ENCODE measurements at places on chromosomes 3 and 15.

GRCh38 chr15:25093455-25094029 lies 138.8 kb downstream of the SNRPN start:
- no peak for DNase-seq

- no peak for DNase-seq
These were observed 26.2 kb upstream of the EPHB1 start for GRCh38 chr3:134768837-134769236.

DNA sequence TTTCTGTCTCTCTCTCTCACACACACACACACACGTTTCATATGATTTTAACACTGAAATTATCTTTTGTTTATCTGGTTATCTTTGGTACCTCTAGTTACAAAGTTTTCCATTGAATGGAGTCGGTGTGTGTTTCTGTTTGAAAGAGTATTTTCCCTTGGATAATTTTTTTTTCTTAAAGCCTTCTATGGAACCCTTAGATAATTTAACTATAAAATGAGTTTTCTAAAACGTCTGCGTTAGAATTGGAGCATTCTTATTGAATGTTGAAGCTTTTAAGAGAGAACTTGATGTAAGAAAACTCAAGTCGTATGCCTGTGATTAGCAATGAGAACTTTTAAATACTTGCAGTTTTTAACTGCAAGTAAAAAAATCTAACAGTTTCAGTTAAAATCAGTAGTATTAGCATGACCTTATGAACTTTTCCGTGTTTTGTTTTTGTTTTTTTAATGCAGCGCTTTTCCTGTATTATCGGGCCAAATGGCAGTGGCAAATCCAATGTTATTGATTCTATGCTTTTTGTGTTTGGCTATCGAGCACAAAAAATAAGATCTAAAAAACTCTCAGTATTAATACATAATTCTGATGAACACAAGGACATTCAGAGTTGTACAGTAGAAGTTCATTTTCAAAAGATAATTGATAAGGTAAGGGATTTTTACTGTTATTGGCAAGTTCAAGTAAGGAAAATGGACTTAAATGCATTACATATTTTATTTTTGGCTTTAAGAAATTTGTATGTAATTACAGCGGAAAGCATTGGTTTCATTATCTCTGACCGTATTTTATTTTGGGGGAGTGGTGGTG lies 3.0 kb downstream of the SMC4 start:
- DNase-seq: no peak

GRCh38 chr3:70933105-70933810 lies 620.8 kb upstream of the MDFIC2 start:
- no peak for DNase-seq

DNA sequence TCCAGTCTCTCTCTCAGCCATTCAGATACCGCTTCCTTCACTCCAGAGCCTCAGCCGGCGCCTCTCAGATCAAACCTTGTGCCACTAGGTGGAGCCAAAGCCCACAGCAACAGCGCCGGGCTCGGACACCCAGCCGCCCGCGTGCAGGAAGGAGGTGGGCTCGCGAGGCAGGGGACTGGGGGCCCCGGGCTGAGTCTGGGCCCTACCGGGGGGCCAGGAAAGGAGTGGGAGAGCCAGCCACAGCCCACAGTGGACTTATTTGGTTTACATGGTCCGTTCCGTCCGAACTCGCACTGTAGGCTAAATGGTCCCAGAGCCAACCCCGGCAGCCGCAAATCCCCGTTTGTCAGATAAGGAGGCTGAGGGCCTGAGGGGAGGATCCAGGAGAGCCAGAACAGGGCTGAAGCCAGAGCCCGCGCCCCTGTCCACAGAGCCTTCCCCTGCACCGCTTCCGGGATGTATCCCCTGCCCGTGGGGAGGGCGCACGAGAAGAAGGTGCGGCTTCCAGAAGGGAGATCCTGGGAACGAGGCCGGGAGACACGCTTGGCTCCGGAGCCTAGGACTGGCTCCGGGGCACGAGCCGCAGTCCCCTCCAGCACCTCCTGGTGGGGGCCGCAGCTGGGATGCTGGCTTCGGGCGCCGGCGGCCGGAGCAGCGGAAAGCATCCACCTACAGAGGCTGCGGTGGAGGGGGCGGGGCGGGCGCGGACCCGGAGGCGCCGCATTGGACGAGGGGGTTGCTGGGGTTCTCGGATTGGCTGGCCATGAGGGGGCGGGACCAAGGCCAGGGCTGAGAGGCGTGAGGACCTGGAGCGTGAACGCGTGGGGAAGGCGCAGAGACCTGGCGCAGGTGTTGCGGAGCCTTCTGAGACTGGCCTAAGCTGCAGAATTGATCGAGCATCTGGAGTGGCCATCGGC lies 6.5 kb upstream of the CYP11A1 start:
- DNase-seq: peak; percentile 96

DNA sequence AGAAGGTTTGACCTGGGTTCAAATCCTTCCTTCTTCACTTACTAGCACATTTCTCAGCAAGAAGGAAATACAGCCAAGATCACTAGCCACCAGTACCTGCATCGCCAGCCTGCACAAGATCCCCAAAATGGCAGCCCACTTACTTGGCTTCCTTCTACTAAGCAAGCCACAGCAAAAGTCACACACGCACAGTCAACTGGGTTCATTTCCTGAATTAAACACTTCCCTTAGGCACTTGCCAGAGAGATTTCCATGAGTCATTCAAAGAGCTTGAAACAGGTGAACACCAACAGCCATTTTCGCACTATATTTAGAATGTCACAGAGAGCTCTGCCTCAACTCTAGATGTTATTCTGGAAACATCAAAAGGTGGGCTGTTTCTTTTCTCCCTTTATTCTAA lies 42.6 kb downstream of the MGLL start:
- no peak for DNase-seq
